ENCODE measurements at places on chromosomes 7 and 10.

GRCh38 chr7:52691257-52691656, 344.2 kb upstream of the POM121L12 start:
- DNase-seq = no peak

DNA sequence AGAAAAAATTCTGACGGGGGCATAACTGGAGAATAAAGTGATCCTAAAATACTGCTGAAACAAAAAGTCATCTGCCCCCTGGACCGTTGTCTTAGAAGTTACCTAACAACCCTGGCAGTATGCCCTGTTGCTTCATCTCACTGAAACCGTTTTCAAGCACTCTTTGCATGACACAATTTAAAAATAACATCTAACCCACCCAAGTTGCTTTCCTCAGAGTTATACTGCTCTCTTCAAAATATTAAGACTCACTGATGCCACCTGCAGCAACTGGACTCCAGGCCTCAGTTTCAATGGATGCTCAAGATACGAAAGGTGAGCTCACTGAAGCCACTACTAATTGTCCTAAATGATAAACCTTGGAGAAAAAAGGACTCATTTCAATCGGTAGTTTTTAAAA, 57.4 kb downstream of the CDK6 start:
- DNase-seq = no peak

- no peak for DNase-seq
Observed at GRCh38 chr10:118918587-118918986, 110.9 kb upstream of the NANOS1 start.

DNA sequence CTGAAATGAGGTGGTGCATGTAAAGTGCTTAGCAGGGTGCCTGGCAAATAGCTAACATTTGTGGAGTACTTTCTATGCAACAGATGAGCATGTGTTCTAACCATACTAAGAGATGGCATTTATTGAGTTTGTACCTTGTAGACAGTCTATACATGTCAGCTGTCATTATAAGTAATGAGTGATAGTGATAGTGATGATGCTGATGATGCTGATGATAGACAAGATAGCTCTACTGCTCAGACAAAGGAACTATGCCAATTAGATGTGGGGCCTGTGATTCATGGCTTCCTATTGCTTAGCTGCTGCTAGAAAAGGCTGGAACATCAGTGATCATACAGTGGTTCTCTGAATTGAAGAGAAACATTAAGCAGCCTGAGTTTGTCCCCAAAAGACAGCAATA, 585.8 kb downstream of the KCNMA1 start:
- DNase-seq = no peak

- DNase-seq = no peak
Observed at GRCh38 chr7:45420843-45421495, 153.2 kb upstream of the ADCY1 start.
